ENCODE measurements at places on chromosomes 13 and 19. TPM values are rescaled to one million over a fixed set of nuclear protein-coding genes. Genes with fewer than 3 reads are reported as not detected.

Gene ADGRE3
- 0.19 TPM for total RNA-seq

Gene ZNF470
- total RNA-seq, result 8.3 TPM

GRCh38 chr19:989381-990081 lies 5.4 kb downstream of the WDR18 start:
- no peak overlapping the region for H3K4me3 ChIP-seq
- DNase-seq, result no peak
- no peaks in the 10 kb centered on the region for H3K36me3 ChIP-seq
- no peak overlapping the region for H3K27ac ChIP-seq
- peaks cover 9% of the 10 kb centered on the region for H3K4me1 ChIP-seq
- no peaks in the 10 kb centered on the region for H3K27me3 ChIP-seq

DNA sequence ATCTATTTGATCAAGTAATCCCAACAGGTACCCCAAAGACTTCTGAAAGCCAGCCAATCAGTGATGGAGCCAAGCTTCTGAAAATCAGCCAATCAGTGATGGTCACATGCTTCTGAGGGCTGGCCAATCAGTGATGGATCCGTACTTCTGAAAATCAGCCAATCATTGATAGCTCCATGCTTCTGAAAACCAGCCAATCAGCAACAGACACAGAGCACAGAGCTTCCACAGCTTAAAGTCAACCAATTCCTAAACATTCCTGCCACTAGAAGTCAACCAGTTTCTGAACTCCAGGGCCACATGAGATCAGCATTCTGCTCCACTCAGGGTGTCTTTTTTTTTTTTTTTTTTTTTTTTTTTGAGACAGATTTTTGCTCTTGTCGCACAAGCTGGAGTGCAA lies 8.2 kb upstream of the HSD17B14 start:
- H3K4me3 ChIP-seq, result no peak overlapping the region
- H3K36me3 ChIP-seq, result no peaks in the 10 kb centered on the region
- DNase-seq, result peak; percentile 56
- H3K27ac ChIP-seq, result no peak overlapping the region

- H3K27me3 ChIP-seq, result no peaks in the 10 kb centered on the region
- H3K27ac ChIP-seq, result peak overlapping the region; percentile 1
- DNase-seq, result peak; percentile 28
- H3K4me3 ChIP-seq, result no peak overlapping the region
Observed at GRCh38 chr13:108948251-108948671, 318.9 kb downstream of the MYO16 start.

DNA sequence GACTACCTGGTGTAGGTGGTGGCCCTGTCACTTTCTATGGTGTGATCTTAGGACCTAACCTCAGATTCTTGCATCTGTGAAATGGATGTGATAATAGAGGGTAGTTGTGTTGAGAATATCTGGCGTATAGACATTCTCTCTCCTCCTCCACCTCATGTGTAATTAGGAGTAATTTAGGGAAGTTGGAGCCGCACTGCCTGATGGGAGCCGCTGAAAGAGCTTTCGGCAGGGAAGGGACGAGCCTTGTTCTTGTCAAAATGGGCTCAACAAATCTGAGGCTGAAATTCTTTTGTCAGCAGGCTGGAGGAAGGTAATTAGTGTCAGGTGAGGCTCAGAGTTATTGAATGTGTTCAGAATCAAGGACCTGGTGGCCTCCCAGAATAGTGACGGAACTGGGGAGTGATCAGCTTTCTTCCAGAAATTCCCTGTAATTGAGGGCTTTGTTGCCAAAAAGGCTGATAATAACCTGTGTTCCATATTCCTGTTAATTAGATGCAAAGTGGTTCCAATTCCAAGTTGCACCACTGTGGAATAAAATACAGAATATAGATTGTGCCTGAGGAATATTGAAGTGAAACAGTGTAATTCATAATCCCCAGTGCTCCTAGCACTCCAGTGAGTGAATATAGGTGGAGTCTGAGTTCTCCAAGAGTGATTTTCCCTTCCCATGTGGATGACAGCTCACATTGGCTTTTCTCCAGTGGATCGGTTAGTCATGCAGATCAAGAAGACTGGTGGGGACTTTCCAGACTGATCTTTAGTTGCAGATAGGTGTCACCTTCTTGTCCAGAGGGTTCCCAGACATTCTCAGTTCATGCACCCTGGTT lies 47.5 kb downstream of the SPATA13 start:
- H3K27ac ChIP-seq, result no peak overlapping the region
- no peaks in the 10 kb centered on the region for H3K36me3 ChIP-seq
- no peak overlapping the region for H3K4me3 ChIP-seq
- no peaks in the 10 kb centered on the region for H3K4me1 ChIP-seq

Gene CYP4F2
- total RNA-seq, result 4.1 TPM

Gene SIGLEC9
- total RNA-seq, result 2.6 TPM

DNA sequence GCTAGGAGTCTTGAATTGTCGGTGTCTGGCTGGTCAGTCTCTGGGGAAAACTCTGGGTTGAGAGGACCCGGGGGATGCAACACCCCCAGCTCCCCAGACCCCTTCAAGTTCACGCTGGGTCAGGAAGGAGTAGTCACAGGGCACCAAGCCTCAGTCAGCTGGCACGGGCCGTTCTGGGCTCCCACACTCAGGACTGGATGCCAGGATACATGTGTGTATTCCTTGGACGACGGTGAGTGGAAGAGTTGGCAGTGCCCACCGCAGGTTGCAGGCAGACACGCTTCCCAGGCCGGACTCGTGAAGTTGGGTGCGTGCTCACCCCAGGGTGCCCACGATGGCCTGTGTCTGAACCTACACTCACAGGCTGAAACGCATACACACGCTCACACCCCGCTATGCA lies 5.5 kb downstream of the GADD45B start:
- H3K36me3 ChIP-seq, result no peaks in the 10 kb centered on the region
- no peak overlapping the region for H3K27ac ChIP-seq
- no peak for DNase-seq

DNA sequence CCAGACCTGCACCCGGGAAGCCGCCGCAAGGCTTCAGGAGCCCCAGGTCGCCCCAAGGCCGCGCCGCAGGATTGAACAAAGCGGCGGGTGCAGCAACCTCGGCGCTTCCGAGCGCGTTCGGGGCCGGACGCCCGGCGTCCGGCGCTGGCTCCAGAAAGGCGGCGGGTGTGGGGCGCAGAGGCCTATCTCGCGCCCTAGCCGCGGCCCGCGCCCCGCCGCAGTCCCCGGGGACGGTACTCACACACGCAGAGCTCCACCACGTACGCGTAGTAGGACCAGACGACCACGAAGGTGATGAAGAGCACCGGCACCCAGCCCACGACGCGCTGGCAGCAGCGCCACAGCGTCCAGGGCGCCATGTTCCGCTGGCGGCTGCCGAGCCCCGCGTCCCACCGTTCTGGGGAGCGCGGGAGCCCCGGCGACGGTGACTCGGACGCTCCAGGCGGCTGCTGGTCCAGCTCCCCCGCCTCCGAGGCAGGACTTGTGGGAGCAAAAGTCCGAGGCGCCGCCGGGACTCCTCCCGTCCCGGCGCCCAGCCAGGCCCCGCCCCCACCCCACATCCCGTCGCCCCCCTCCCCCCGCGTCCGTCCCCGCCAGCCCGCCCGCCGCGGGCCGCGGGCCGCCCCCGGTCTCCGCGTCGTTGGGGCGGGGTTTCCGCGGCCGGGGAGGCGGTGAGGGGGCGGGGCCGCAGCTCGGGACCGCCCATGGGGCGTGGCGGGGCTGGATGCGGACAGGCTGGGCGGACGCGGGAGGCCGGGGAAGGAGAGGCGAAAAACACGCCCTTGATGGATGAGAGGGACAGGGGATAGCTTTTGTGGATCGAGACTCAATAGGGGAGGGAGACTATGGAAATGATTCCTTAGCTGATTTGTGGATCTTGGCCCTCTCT lies at the start of gene ZDHHC20:
Gene ZDHHC20, minus strand, starts transcription at position 491 of the 889 bp plus-strand sequence. Its CDS starts 132 bp downstream, at position 359.
- H3K27ac ChIP-seq, result peak within 1 kb of the TSS; percentile 96
- peak within 1 kb of the TSS; percentile 100 for H3K4me3 ChIP-seq
- no peaks in the 10 kb centered on the region for H3K27me3 ChIP-seq

GRCh38 chr19:12513531-12514061 lies 29.0 kb upstream of the ZNF709 start:
- H3K4me3 ChIP-seq, result peak overlapping the region; percentile 54
- H3K4me1 ChIP-seq, result no peaks in the 10 kb centered on the region
- no peaks in the 10 kb centered on the region for H3K36me3 ChIP-seq

DNA sequence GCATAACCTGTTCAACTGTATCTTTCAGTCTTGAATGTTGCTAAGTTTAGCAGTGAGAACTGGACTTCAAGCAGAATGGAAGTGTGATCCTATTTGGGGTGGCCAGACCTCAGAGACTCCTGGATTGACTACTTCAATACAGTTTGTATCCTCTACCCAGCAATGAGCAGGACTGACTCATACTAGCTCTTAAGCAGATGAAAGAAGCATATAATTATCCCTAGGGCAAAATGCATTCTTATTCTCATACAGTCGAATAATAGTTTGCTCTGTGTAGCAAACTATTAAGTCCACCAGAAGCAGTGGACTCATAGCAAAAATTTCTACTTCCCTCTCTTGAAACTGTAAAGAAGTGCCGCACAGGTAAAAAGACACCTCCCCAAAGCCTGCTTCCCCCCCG lies 46.4 kb upstream of the FAM216B start:
- H3K4me3 ChIP-seq, result no peak overlapping the region
- DNase-seq, result no peak
- H3K4me1 ChIP-seq, result no peaks in the 10 kb centered on the region
- H3K27me3 ChIP-seq, result no peaks in the 10 kb centered on the region
- no peaks in the 10 kb centered on the region for H3K36me3 ChIP-seq

Gene NEK5
- 9.5 TPM for total RNA-seq

- H3K27me3 ChIP-seq, result no peaks in the 10 kb centered on the region
- no peaks in the 10 kb centered on the region for H3K4me1 ChIP-seq
- H3K36me3 ChIP-seq, result no peaks in the 10 kb centered on the region
- H3K4me3 ChIP-seq, result peak overlapping the region; percentile 36
- DNase-seq, result peak; percentile 30
- no peak overlapping the region for H3K27ac ChIP-seq
Observed at GRCh38 chr19:36121486-36122124, 6.3 kb downstream of the TBCB start.

DNA sequence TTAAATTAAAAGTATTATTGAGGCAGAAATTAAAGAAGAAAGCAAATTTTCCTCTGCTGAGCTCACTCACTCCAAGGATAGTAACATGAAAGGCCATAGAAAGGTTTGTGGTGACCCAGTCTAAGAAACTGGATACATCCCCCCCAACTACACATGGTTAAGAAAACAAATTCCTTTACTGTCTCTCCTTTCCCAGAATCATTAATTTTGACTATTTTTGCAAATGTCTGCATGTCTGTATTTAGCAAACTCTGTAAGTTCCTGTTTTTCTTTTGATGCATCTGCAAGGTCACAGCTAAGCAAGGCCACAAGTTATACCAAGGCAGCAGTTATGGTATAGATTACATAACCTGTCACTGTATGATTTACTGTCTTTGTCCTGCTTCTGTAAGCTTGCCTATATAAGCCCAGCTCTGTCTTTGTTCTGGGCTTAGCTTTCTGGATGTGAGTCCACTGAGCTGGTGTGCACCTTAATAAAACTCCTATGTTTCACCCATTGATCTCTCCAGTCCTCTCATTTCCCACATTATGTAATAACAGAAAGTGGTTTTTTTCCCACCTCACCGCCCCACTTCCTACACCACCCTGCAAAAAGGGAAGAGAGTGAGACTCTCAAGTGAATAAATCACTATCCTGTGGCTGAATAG lies 8.5 kb upstream of the ZNF83 start:
- no peak overlapping the region for H3K27ac ChIP-seq
- H3K36me3 ChIP-seq, result no peaks in the 10 kb centered on the region
- H3K4me1 ChIP-seq, result no peaks in the 10 kb centered on the region

GRCh38 chr19:48419158-48419920 lies 25.9 kb downstream of the GRIN2D start:
- no peak overlapping the region for H3K27ac ChIP-seq
- peak; percentile 81 for DNase-seq
- H3K36me3 ChIP-seq, result no peaks in the 10 kb centered on the region
- no peaks in the 10 kb centered on the region for H3K27me3 ChIP-seq
- H3K4me3 ChIP-seq, result peak overlapping the region; percentile 45

DNA sequence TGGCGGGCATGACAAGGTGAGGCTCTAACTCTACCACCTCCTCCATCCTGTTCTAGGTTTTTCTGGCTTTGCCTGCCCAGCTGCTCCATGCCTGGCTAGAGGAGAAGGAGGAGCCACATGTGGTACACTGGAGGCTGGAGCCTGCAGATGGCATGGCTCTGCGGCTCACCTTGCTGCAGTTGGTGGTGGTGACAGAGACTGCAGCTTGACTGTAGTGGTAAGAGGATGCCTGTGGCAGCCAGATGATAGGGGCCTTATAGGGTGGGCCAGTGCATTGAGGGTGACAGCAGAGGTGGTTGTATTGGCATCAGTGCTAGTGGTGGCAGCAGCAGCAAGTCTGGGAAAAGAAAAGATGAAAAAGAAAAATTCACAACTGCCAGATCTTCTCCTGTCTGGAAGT lies 146.2 kb downstream of the TNFRSF19 start:
- H3K27ac ChIP-seq, result no peak overlapping the region
- H3K4me3 ChIP-seq, result no peak overlapping the region
- H3K27me3 ChIP-seq, result no peaks in the 10 kb centered on the region
- no peaks in the 10 kb centered on the region for H3K36me3 ChIP-seq
- H3K4me1 ChIP-seq, result no peaks in the 10 kb centered on the region

DNA sequence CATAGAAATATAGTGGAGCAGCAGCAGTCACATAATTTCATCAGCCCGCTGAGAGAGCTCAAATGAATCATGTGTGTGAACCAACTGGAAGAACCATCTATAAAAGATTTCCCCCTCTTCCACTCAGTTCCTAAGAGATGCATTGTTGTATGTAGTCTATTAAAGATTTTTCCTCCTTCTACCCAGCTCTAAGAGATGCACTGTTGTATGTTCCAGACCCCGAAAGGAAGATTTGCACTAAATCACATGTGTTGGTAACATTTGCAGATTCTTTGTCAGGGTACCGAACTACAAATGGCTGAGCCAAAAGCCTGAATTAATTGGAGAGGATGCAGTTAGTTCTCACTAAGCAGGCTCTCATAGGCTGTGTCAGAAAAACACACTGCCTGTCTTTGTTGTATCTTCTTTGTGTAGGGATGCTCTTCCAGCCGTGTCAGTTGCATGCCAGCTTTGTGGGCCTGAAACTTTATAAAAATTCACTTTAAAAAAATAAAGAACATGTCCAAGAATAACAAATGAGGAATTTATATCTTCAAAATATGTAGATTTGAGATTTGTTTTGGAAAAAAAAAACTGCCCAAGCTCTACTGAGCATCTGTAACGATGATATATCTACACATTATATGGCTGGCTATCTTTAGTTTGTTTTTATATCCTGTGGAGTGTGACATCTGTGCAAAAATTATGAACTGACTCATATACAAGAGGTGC lies 223.1 kb downstream of the MZT1 start:
- no peak for DNase-seq
- no peak overlapping the region for H3K27ac ChIP-seq
- H3K27me3 ChIP-seq, result no peaks in the 10 kb centered on the region
- H3K4me1 ChIP-seq, result no peaks in the 10 kb centered on the region
- H3K36me3 ChIP-seq, result no peaks in the 10 kb centered on the region

DNA sequence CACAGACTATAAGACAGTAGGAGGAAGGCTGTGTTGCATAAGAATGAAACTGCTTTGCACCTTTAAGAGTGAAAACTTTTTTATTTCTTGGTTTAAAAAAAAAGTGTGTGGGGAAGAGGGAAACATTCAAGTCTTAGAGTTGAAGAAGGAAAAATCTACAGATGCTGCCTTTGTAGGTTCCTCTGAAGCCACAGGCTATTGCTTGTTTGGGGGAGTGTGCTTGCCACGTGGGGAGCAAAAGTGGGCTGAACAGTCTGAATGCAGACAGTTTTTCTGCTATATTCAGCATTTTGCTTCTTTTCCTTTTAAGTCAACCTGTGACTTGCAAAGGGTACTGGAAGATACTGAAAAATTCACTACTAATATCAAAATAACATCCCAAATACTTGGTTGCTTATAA lies 36.9 kb downstream of the EFNB2 start:
- H3K27ac ChIP-seq, result no peak overlapping the region
- DNase-seq, result no peak
- no peak overlapping the region for H3K4me3 ChIP-seq

Data from testis (tissue), 5 donors.